Esophagus squamous epithelium (tissue), 5 donors: ENCODE measurements at places on chromosomes 7 and 10.

DNA sequence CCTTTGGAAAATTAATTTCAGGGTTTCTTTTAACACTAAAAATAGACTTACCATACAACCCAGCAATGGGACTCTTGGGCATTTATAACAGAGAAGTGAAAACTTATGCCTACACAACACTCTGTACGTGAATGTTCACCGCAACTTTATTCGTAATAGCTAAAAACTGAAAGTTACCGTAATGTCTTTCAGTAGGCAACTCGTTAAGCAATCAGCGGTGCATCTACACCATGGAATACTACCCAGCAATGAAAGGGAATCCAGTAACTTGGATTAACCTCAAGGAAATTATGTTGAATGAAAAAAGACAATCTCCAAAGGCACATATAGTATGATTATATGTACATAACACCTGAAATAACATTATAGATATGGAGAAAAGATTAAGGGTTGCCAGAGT, 16.2 kb downstream of the CCDC3 start:
- DNase-seq: no peak

DNA sequence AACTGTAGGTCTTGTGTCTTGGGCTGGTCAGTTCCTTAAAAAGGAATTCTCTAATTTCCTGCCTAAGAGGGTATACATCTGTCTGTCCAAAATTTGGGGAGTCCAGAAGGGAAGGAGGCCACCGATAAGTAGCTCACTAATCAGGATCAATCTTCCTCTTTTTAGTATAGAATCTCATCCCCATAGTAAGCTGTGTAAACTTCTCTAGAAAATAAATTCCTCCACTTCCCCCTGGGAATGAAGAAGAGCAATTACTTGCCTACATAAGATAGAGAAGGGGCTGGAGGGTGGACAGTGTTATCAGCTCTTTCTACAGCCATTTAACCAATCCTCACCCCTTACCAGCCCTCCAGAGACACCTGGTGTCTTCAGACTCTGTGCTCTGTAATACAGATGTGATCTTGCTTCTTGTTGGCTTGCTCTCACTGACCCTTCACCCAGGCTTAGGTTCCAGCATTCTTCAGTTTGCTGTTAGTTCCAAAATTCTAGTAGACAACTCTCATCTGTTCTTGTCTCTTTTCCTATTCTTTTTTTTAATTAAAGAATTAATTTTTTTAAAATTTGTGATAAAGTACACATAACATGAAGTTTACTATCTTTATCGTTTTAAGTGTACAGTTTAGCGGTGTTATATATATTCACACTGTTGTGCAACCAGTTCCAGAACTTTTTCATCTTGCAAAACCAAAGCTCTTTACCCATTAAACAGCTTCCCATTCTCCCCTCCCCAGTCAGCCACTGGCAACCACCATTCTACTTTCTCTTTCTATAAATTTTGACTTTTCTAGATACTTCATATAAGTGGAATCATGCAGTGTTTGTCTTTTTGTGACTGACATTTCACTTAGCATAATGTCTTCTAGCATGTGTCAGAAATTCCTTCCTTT, 6.5 kb upstream of the PRKAR2B start:
- no peak for DNase-seq

DNA sequence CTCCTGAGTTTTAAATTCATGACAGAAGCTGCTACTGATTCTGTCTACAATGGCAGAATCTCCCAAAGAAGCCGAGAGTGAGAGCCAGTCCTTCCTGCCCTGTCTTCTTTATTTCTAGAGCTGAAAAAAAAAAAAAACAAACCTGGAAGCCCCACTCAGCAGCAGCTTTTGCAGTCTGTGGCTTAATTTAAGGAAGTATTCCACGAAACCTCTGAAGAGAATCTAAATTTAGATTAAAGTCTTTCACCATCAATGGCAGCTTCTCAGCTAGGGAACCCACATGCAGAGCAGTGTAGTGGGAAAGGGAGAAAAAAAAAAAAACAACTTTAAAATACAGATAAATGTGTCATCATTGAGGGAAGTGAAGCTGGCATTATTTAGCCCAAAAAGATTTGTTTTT, 23.4 kb downstream of the SMURF1 start:
- no peak for DNase-seq

DNA sequence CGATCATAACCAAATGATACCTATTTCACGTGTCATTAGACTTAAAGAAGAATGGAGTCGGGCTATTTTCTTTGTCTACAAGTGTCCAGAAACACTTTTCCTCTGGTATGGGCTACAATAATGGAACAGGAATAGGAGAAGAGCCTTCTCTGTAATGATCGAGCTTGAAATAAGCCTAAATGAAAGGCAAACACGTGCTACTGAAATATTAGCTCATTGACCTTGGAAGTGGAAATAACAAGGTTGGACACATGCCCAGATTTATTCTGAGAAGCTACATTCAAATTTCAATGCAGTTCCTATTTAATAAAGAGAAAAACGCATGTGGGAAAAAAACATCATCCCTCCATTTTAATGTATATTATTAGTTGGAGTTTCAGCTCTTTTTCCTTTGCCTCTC, 254.7 kb upstream of the PTER start:
- no peak for DNase-seq

- DNase-seq: no peak
These were observed 12.2 kb upstream of the CLCN1 start for GRCh38 chr7:143303733-143304132.

GRCh38 chr7:118350260-118350659, 125.8 kb downstream of the ANKRD7 start:
- DNase-seq: no peak
